ENCODE measurements at places on chromosomes 13 and 19.

GRCh38 chr13:77918391-77919245 lies at the start of gene EDNRB:
Gene EDNRB (minus strand): TSS chr13:77918831. CDS start chr13:77918573, 258 bp downstream.
- peak; percentile 27 for DNase-seq

GRCh38 chr19:2488405-2488941 lies 12.5 kb downstream of the GADD45B start:
- DNase-seq = peak; percentile 59

DNA sequence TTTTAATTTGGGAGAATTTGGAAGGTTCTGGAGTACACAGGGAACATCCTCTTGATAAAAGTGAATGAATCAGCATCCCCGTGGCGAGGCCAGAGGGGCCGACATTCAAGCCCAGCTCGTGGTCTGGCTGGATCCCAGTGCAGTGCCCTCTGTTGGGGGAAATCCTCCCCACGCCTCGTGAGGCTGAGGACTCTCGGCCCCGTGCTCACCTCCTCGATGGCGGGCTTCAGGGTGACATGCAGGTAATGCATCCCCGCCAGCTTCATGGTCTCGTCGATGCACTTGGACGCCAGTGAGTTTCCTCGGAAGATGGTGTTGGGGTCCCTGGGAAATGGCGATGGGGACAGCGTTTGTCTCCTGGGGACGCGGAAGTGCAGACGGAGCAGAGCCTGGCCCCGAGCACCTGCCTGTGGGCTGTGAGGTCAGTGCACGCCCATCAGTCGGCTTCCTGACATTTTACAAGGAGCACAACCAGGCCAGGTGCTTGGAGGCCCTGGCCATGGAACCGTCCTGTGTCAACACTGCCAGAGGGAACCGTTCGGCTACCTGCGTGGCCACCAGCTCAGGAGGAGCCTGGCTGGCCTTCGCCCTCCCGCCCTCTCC lies 43.3 kb upstream of the C13orf46 start:
- no peak for DNase-seq

DNA sequence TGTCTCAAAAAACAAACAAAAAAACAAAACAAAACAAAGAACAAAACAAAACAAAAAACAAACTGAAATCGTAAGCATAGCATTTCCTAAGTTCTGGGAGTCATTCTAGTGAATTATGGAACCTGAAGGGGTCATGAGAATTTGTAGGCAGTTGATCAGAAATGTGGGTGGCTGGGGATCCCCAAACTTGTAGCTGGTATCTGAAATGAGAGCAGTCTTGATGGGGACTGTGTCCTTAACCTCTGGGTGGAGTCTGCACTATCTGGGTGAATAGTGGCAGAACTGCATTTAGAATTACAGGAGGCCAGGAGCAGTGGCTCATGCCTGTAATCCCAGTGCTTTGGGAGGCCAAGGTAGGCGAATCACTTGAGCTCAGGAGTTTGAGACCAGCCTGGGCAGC lies 6.1 kb downstream of the CLEC4G start:
- DNase-seq = no peak

DNA sequence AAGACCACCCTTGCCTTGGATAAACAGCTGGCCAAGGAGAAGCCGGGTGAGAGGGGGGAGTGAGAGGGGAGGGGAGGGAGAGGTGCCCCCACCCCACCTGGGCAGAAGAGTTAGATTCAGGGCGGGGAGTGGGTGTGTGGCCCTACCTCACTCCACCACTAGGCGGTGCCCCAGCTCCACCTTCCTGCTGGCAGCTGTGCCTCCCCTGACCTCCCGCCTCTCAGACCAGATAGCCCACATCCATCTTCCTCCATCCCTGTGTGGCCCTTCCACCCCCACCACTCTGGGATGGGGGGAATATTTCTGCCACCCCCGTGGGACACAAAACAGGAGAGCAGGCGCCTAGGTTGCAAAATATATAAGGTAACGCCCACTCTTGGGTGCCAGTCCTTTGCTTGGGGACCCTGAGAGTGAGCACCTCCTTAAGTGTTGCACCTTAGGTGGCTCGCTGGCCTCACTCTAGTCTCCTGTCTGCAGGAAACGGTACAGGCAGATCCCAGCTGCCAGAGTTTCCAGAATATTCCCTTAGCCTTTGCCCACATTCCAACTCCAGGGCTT lies 13.8 kb upstream of the EHD2 start:
- no peak for DNase-seq

DNA sequence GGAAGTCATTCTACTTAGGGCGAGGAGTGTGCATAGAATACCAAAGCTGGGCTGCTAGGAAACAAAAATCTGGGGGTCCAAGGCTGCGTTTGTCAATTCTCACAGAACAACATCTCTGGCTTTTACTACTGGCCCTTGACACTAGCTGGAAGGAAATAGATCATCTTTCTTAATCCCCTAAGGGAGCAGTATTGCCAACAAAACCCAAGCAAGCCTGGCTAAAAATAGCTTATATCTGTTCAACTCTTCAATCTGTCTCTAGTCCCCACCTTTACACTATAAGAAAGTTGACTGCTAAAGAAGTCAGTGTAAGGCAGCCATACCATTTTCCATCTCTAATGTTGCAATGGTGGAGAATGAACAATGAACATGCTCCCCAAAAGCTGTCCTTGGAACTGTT lies 107.8 kb upstream of the SPRY2 start:
- no peak for DNase-seq

DNA sequence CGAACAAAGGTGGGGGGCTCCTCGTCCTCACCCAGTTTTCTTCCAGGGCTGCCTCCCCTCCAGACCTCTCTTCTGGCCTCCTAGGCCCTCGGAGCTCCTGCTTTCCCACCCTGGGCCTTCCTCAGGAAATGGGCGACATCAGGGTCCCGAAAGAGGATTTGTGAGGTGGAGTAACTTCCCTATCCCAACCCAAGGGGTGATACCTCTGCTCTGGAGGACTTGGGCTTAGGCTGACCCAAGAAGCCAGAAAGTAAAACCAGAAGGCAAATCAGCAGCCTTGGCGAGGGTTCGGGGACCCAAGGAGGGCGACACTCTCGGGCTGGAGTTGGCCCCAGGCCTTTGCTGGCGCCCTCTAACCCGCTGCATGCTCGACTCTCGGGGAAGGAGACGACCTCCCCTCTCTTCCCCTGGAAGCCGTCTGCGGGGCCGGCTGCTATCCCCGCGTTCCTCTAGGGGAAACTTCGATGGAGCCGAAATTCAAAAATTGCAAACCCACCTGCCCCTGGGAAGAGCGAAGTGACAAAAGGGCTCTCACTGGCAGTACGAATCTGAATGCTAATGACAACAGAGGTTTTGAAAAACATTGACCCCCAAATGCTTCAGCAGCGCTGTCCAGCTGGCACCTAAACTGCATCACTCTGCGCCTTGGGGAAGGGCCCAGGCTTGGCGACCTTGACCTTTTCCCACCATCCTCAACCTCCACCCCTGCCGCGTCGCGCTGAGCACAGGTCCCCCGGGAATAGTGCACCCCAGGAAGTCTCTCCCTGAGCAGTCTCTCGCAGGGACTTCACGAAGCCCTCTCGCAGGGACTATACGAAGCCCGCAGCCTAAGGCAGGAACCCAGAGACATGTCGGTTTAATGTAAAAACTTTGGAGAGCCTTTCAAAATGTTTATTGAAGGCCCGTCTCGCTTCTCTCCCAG lies 2.4 kb downstream of the PDX1 start:
- no peak for DNase-seq
